ENCODE measurements at places on chromosomes 2 and 18. TPM values are rescaled to one million over a fixed set of nuclear protein-coding genes. Genes with fewer than 3 reads are reported as not detected.

MYO7B gene
- total RNA-seq, result 0.25 TPM

PCARE gene
- not detected for total RNA-seq

HOXD10 gene
- 33.5 TPM for total RNA-seq

DNA sequence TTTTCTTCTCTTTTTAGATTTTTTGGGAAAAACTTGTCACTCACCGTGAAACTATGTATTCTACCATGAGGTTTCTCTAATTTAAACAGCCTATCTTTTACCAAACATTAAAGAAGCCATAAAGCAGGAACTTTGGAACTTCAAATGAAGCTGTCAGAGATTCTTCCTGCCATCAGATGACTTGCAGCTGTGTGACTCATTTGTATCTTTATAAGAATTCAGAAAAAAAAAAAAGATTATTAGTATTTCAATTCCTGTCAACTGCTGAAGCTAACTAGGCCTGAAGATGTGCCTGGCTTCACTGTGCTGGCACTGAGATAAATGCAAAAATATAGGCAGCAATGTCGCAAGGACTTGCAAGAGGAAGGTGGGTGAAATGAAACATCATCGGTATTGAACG lies 1399.1 kb upstream of the PIK3C3 start:
- no peak for DNase-seq

- no peak for DNase-seq
These were observed 68.3 kb downstream of the ACKR3 start for GRCh38 chr2:236637686-236638569.

GALNT14 gene
- 93.3 TPM for total RNA-seq

DNA sequence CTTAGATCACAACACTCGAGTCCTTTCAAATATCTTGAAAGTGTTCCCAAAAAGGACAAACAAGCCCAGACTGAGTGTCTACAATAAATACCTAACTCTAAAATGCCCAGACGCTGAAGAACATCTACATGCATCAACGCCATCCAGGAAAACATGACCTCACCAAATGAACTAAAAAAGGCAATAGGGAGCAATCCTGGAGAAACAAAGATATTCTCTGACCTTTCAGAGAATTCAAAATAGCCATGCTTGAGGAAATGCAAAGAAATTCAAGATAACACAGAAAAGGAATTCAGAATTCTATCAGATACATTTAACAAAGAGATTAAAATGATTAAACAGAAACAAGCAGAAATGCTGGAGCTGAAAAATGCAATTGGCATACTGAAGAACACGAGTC lies 61.2 kb upstream of the CHN1 start:
- no peak for DNase-seq
